ENCODE measurements at places on chromosomes 6 and 20.

DNA sequence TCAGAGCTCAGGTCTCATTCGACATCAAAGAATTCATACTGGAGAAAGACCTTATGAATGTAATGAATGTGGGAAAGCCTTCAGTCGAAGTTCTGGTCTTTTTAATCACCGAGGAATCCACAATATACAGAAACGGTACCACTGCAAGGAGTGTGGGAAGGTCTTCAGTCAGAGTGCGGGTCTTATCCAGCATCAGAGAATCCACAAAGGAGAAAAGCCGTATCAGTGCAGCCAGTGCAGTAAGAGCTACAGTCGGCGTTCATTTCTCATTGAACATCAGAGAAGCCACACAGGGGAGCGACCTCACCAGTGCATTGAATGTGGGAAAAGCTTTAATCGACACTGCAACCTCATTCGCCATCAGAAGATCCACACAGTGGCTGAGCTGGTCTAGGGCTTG, 7.7 kb downstream of the ZSCAN9 start:
- DNase-seq = no peak

DNA sequence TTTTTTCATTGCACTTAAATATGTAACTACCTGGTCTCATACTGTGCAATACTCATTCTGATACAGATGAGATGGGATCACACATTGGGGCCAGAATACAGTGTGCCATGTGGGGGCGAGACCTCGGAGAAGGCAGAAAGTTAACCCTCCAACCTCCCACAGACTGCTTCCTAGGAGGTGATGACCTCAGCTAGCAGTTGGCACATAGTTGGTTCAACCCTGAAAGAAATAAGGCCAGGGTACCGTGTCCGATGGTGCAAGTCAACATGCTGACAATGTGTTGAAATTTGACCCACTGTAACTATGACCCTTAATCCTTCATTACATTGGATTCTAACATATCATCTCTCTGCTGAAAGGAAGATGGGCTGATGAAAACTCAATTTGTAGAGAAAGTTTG, 61.9 kb downstream of the GJA10 start:
- DNase-seq = peak; percentile 67

DNA sequence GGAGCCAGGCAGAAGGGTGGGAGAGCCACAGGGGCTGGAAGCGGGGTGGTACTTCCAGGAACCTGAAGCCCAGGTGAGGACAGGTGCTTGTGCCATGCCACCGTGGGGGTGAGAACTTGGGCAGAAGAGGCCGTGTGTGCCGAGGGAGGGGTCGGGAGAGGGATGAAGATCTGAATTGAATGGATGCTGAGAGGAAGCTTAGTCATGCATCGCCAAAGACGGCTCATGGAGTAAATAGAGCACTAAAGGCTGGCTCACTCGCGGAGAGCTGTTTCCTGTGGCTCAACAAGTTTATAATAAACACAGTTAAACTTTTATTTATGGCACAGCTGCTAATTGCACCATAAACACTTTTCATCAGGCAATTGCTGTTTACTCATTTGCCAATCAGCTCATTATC, 21.7 kb upstream of the MYT1 start:
- no peak for DNase-seq

DNA sequence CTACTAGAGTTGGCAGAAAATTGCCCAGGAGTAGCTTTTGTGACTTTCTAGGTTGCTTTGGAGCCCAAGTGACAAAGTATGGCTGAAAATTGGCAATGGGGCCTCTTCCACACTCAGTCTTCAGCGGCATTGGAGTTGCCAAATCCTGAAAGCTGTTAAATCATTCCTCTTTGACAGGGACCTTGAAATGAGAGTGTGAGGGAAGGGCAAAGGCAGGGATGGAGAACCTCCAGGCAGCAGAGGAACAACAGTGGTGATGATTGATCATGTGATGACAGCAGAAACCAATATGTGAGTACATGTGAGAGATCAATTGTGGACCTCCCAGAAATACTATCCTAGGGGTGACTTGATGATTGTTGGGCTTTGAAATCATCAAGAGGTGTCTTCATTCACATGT, 393.9 kb downstream of the KIF16B start:
- no peak for DNase-seq

DNA sequence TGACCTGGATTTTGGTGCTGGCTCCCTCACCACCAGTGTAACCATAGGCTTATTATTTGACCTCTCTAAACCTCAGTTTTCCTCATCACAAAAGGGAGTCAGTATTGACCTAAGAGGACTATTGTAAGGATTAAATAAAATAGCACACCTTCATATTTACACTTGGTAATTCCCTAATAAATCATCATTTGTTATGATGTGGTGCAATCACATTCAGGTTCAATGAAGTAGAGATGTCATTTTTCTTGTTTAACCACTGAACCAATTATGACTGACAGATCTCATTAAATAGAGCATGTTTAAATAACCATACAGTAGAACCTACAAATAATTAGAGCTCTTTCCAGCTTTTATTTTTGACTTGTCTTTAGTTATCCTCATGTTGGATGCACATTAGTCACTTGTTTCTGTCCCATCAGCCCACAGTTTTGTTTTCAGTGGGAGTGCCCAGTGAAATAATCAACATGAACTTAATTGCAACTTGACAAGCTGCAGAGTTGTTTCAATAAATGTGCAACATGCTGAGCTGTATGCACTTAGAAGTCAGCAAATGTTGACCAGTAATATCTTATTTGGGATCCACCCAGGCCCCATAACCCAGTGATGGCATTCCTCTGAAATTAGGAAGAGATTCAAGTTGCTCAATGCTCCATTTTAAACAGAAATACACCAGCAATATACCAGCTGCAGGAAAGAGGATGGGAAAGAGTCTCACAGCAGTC, 451.7 kb upstream of the MARCKS start:
- no peak for DNase-seq

GRCh38 chr20:53933232-53933846, 137.1 kb downstream of the BCAS1 start:
- DNase-seq = no peak

DNA sequence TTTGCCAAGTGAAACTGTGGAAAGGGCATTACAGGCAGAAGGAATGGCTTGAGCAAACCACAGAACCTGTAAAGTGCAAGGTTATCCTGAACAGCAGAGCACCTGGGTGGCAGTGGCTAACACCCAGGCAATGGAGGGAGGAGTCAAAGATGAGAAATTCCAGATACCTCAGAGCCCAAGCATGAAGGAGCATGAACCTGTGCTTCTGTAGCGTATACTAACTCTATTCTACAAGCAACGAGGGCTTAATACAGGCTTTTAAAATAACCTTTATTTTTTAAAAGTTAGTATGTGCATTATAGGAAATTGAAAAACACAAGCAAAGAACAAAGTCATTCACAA, 77.0 kb downstream of the CNBD2 start:
- no peak for DNase-seq

DNA sequence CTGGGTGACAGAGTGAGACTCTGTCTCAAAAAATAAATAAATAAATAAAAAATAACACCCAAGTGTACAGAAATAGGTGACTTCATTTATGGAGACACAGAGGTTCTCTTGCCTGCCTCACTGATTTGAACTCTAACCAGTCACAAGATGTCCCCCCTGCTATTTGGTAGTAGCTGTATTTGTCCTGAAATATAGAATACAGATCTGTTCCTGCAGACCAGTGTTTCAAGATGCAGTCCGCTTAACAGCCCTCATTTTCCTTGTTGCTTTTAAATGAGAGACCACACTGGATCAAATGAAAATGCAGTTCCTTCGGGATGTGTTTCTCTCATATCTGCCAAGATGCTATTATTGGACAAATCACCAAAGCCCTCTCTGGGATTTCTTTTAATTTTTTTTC, 7.6 kb downstream of the PLCB4 start:
- DNase-seq = no peak

GRCh38 chr6:109079981-109080380, 14.7 kb downstream of the SESN1 start:
- DNase-seq = no peak

DNA sequence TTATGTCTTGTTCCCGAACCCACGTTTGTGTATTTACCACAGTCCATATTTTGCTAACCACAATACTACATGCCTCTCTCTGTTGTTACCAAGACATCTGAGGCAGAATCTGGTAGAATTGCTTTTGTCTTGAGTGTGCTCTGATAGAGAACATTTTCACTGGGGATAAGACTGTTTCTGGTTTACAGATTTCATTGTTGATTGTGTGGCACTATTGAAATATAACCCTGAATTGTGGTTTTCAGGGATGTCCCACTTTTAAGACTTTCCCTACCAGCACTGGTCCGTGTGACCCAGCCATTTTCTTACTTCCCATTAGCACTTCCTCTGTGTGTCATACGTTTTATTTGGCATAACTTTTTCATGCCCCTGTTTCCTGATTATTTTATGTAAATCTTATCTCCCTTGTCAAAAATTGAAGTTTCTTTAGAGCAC, 12.2 kb downstream of the NCOA7 start:
- DNase-seq = no peak

GRCh38 chr6:32133786-32134185, 3.7 kb upstream of the FKBPL start:
- no peak for DNase-seq

DNA sequence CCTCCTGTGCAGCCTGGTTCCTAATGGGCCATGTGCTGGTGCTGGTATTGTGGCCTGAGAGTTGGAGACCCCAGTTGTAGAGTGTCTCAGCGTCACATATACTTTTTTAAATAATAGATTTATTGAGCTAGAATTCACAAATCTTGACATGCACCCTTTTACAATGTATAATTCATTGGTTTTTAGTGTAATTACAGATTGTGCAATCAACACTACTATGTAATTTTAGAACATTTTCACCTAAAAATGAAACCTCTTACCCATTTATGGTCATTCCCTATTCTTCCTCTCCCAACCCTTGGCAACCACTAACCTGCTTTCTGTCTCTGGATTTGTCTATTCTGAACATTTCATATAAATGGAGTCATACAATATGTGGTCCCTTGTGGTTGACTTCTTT, 10.6 kb downstream of the PRIM2 start:
- DNase-seq = no peak

DNA sequence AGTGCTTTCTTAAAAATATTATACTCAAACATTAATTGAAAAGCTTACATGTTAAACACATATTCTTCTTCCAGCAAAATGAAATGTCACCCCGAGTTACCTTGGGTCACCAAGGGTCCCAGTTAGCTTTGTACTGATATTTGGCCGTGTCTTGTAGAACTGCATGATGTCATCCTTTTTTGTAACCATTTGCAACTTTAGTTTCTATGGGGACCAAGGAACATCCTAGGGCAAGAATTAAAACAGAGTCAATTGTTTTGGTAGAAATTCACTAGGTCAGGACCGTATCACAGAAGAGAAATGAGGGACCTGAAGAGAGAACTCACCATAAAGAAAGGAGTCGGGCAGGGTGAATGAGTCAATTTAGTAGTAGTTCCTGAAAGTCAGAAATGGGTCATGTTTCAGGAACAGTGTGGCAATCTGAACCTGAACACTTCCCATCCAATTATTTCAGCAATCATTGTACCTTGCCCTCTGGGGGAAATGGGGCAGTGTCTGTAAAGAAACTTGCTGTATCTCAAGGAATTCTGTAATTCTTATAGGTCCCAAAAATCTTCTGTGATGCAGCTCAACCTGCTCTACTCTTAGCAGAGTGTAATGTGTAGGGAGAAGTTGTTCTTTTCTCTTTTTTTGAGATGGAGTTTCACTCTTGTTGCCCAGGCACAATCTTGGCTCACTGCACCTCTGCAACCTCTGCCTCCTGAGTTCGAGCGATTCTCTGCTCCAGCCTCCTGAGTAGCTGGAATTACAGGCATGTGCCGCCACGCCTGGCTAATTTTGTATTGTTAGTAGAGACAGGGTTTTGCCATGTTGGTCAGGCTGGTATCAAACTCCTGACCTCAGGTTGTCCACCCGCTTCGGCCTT, 5.3 kb upstream of the AKAP7 start:
- DNase-seq = peak; percentile 56

DNA sequence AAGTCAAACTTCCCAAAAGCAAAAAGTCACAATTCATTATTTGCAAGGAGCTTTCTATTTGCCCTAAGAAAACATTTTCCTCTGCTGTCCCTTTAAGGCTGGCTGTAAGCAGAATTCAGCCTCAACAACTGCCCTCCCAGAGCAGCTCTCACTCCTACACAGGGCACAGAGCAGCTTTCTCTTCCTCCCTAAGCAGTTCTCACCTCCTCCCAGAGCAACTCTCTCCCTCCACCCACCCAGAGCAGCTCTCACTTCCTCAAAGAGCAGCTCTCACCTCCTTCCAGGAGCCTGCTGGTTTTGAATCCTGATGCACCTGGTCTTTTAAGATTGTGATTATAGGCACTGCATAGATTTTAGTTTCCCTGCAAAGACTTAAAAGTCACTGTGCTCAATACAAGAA, 120.6 kb upstream of the TMEM181 start:
- no peak for DNase-seq

- no peak for DNase-seq
Observed at GRCh38 chr20:37383229-37383989, 37.5 kb downstream of the SRC start.

DNA sequence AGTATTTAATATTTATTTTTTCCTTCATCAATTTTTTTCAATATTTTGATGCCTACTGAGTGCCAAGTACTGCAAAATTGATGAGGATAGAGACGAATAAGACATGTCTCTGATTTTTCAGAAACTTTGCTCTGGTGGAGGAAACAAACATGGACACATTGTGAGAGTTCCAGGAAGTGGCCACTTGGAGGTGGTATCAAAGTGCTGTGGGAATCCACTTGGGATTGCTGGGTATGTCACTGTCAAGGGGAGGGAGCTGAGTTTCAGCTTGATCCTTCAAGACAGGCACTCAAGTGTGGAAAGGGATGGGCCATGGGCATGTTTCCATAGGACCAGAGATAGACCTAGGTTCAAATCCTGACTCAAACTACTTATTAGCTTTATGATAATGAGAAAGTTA, 24.5 kb upstream of the ABCC10 start:
- DNase-seq = no peak

DNA sequence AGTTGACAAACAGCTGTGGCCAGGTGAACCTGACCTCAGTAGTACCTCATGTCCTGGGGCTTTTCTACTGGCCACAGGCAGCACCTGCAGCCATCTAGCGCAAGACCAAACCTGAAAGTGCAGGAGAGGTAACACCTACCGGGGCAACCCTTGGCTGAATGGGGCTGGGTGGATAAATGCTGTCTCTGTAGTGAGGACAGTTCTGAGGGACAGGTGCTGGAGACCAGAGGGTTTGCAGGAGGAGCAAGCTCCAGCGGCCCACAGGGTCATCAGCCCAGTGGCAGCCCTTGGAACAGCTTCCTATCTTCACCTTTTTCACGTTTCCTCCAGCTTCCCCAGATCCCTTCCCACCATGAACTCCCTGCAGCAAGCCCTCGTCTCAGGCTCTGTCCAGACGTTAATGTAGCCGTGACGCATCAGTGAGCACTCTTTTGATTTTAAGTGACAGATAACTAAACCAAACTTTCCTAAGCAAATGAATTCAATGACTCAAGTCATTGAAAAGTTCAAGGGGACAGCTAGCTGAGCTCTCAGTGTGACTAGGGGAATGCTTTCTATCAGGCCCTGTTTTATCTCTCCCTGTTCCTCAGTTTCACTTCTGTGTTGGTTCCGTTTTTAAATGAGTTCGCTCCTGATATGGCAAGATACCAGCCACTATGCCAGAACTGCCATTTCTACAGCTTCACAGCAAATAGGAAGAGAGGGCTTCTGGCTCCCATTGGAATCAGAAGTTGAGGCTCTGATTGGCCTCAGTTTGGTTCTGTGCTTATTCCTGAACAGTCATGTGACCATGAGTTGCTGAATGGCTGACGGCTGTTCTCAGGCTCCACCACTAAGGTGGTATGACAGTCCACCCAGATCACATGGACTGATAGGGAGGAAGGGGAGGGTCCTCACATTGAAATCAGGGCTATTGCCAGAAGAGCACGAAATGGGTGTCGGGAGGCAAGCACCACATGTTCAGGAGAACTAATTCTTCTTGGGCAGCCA, 12.1 kb upstream of the PFDN4 start:
- DNase-seq = no peak

GRCh38 chr6:11632795-11633511, 95.4 kb downstream of the TMEM170B start:
- no peak for DNase-seq

All from left lobe of liver (tissue), 2 donors.